Immature natural killer cell (primary cell): ENCODE measurements at places on chromosomes 11 and 22. TPM values are rescaled to one million over a fixed set of nuclear protein-coding genes. Genes with fewer than 3 reads are reported as not detected.

The BCO2 gene
- 2.7 TPM for polyA plus RNA-seq

The FGF19 gene
- polyA plus RNA-seq = not detected

The ALX4 gene
- polyA plus RNA-seq = not detected

The LMO2 gene
- polyA plus RNA-seq = 2.8 TPM

The TYR gene
- polyA plus RNA-seq = not detected

The ZDHHC8 gene
- 3.7 TPM for polyA plus RNA-seq

The OR51I1 gene
- polyA plus RNA-seq = not detected

The DKK3 gene
- 0.76 TPM for polyA plus RNA-seq

The SLC22A6 gene
- polyA plus RNA-seq = not detected

The SPINDOC gene
- 2.3 TPM for polyA plus RNA-seq

The ANGPTL5 gene
- not detected for polyA plus RNA-seq

The DBX1 gene
- not detected for polyA plus RNA-seq

The SHANK2 gene
- polyA plus RNA-seq = not detected

The APOA1 gene
- polyA plus RNA-seq = 0.53 TPM

The STIP1 gene
- 57.3 TPM for polyA plus RNA-seq

The AQP11 gene
- polyA plus RNA-seq = 1.1 TPM

The MRGPRX4 gene
- polyA plus RNA-seq = not detected

The SYT9 gene
- polyA plus RNA-seq = not detected

The APOBEC3F gene
- polyA plus RNA-seq = 43.0 TPM

The PTPN5 gene
- polyA plus RNA-seq = not detected

The MRPL21 gene
- 145 TPM for polyA plus RNA-seq

The NXPE4 gene
- polyA plus RNA-seq = not detected

The FERMT3 gene
- polyA plus RNA-seq = 236 TPM
